ENCODE measurements at places on chromosomes 12 and 14.

GRCh38 chr12:6311822-6312528 lies 1.5 kb downstream of the PLEKHG6 start:
- DNase-seq = no peak

GRCh38 chr12:54395545-54395944 lies 11.0 kb upstream of the ZNF385A start:
- DNase-seq = no peak

GRCh38 chr12:115983226-115983798 lies 294.2 kb downstream of the MED13L start:
- no peak for DNase-seq

- DNase-seq = no peak
These were observed 17.5 kb upstream of the NUDT14 start for GRCh38 chr14:105198588-105198987.

GRCh38 chr12:71162832-71163763 lies 5.3 kb upstream of the TSPAN8 start:
- no peak for DNase-seq
